ENCODE measurements at places on chromosomes 11 and 22. TPM values are rescaled to one million over a fixed set of nuclear protein-coding genes. Genes with fewer than 3 reads are reported as not detected.
A peak's percentile ranks its signal among the peaks of the same experiment; 100 is the strongest.

The FAM181B gene
- polyA plus RNA-seq: 0.01 TPM

The ATG13 gene
- 33.3 TPM for polyA plus RNA-seq

The OR4D6 gene
- not detected for polyA plus RNA-seq

The GALNT18 gene
- polyA plus RNA-seq: 35.5 TPM

- H3K36me3 ChIP-seq: no peaks in the 10 kb centered on the region
- peaks cover 62% of the 10 kb centered on the region for H3K4me1 ChIP-seq
- peak overlapping the region; percentile 83 for H3K27ac ChIP-seq
- no peak overlapping the region for H3K4me3 ChIP-seq
- H3K27me3 ChIP-seq: no peaks in the 10 kb centered on the region
Measured at GRCh38 chr11:95512682-95513081, 276.9 kb downstream of the FAM76B start.

DNA sequence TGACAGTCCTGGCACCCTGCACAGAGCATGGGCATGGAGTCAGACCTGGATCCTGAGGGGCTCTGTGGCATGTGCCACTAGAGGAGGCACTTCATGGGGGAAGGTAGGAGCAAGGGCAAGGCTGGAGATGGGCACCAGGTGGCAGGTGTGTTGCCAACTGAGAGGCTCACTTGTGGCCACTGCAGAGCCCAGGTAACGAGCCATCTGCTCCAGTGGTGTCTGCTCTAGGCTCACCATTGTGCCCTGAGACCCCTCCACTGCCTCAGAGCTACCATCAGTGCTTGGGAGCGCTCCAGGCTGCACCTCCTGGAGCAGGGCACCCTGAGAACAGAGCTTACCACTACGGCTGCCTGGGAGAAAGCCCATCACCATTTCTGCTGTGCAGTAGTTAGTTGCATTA is 1.3 kb upstream of the ZDHHC8 start:
- no peak for DNase-seq
- H3K27me3 ChIP-seq: no peaks in the 10 kb centered on the region
- no peak overlapping the region for H3K4me3 ChIP-seq
- no peak overlapping the region for H3K27ac ChIP-seq

- H3K27me3 ChIP-seq: no peaks in the 10 kb centered on the region
- no peak for DNase-seq
- no peak overlapping the region for H3K27ac ChIP-seq
- no peaks in the 10 kb centered on the region for H3K36me3 ChIP-seq
- H3K4me3 ChIP-seq: no peak overlapping the region
Measured at GRCh38 chr11:29364006-29364405, 652.8 kb downstream of the KCNA4 start.

- peaks cover 5% of the 10 kb centered on the region for H3K36me3 ChIP-seq
- peak overlapping the region; percentile 13 for H3K27ac ChIP-seq
- peaks cover 18% of the 10 kb centered on the region for H3K4me1 ChIP-seq
- H3K4me3 ChIP-seq: no peak overlapping the region
- no peak for DNase-seq
- H3K27me3 ChIP-seq: no peaks in the 10 kb centered on the region
Measured at GRCh38 chr11:9462806-9463537, 2.2 kb downstream of the ZNF143 start.

DNA sequence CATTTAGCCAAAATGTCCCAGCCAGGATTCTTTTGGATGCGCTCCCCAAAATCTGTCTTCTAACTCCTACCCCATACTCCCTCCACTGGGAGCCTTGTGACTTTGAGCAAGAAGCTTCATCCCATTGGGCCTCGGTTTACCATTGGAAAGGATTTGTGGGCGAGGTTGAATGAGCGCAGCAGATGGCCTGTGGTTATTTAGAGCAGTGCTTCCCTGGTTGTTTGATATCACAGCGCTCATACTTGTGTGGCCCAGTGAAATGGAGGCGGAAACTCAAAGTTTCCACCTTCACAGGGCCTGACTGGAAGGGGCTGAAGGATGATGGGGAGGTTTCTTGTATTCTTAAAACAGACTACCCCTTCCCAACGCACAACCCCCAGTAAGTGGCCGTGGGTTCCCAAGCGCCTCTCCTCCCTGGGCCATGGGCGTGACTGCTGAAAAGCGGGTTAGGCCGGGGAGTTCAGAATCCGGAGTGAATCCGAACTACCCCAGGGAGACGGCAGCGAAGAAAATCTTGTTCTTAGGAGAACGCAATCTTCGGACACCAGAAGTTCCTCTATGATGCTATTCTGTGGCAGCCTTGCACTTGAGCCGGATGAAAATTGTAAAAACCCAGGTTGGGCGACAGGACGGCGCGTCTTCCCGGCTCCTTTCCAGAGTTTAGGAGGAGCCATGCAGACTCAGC is 1.2 kb upstream of the ATF4 start:
- no peak for DNase-seq
- peaks cover 28% of the 10 kb centered on the region for H3K36me3 ChIP-seq
- H3K4me3 ChIP-seq: peak overlapping the region; percentile 93
- peak overlapping the region; percentile 97 for H3K27ac ChIP-seq
- peaks cover 21% of the 10 kb centered on the region for H3K4me1 ChIP-seq

DNA sequence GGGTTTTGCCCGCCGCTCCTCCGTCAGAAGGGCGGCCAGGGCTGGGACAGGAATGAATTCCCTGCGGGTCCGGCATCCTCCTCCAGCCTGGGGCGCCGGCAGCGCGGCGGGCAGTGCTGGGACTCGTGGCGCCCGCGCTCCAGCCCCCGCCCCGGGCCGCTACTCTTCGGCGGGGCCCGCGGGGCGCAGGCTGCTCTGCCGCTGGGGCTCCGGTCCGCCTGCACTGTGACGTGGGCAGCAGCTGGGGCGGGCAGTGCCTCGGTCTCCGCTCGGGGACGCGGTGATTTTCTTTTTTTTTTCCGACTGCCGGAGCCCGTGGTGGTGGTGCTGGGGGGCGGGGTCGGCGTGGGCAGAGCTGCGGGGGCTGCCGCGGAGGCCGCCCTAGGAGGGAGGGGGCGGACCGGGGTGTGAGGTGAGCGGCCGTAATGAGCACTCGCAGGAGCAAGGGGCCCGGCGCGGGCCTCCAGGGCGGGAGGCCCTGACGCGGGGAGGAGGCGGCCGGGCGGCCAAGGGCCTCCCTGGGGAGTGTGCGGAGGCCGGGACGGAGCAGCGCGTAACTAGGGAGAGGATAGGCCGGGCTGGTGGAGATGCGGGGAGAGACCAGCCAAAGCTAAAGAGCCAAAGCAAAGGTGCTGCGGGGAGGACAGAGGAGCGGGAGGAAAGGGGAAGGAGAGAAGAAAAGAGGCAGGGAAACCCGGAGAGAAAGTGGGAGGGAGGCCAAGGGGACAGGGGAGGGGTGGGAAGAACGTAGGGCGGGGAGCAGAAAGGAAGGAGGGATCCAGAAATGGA is 73.3 kb upstream of the ZBED5 start:
- no peak for DNase-seq
- H3K4me1 ChIP-seq: peaks cover 38% of the 10 kb centered on the region
- peak overlapping the region; percentile 64 for H3K27ac ChIP-seq
- H3K36me3 ChIP-seq: no peaks in the 10 kb centered on the region
- H3K4me3 ChIP-seq: peak overlapping the region; percentile 51
- H3K27me3 ChIP-seq: no peaks in the 10 kb centered on the region
